ENCODE measurements at places on chromosomes 5 and 9. TPM values are rescaled to one million over a fixed set of nuclear protein-coding genes. Genes with fewer than 3 reads are reported as not detected.

The UBE2R2 gene
- 32.4 TPM for total RNA-seq

The LCN15 gene
- not detected for total RNA-seq

The OR1J4 gene
- not detected for total RNA-seq

The MEIKIN gene
- total RNA-seq, result not detected

The ARAP3 gene
- total RNA-seq, result 3.3 TPM

The IFNB1 gene
- total RNA-seq, result not detected

The SLC34A3 gene
- total RNA-seq, result not detected

The ANKRD31 gene
- 0.28 TPM for total RNA-seq

GRCh38 chr5:163505049-163505367 is 411 bp upstream of the MAT2B start:
- DNase-seq, result no peak

- no peak for DNase-seq
These were observed 4.0 kb downstream of the CMBL start for GRCh38 chr5:10303699-10304170.

DNA sequence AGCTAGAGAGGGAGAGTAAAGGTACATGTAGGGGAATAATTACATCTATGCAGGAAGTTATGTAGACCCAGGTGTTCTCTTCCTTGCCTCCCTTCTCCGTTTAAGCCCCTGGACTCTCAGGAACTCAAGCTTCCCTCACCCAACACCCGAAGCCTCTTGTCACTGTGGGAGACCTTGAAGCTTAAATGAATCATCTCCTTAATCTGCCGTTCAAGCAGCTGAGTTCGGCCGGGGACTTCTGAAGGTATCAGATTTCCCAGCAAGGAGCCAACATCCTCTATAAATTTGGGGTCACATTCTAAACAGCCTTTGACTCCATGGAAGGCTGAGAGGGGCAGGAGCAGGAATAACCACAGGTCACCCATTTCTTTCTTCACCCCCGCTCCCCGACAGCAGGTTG is 412 bp downstream of the IZUMO3 start:
- DNase-seq, result no peak

DNA sequence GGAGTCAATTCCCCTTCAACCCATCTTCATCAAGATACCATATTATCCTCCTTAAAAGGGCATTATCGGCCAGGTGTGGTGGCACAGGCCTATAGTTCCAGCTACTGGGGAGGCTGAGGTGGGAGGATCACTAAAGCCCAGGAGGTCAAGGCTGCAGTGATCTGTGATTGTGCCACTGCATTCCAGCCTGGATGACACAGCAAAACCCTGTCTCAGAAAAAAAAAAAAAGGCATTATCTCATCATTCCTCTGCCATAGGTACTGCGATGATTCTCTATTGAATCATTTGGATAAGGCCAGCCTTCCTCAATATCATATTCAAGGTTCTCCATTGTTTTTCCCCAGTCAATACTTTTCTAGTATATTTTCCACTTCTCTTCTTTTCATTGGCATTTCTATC is 39.2 kb upstream of the RAB3C start:
- DNase-seq, result no peak

DNA sequence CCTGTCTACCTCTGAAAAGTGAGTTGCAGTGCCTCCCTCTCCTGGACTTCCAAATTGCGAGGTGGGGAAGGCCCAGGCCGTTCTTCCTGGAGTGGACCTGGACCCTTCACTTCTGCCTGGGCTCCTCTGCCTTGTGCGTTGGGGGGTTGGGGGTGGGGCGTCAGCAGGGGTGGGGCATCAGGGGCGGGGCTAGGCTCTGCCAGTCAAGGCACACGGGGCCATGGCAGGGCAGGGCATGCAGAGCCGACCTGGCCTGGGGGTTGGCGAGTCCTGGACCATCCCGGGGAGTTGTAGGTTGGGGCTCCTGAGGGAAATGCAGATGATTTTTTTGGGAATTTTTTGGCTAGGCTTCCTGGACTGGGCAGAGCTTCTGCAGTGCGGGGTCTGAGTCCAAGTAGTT is 87.1 kb downstream of the EHMT1 start:
- no peak for DNase-seq

DNA sequence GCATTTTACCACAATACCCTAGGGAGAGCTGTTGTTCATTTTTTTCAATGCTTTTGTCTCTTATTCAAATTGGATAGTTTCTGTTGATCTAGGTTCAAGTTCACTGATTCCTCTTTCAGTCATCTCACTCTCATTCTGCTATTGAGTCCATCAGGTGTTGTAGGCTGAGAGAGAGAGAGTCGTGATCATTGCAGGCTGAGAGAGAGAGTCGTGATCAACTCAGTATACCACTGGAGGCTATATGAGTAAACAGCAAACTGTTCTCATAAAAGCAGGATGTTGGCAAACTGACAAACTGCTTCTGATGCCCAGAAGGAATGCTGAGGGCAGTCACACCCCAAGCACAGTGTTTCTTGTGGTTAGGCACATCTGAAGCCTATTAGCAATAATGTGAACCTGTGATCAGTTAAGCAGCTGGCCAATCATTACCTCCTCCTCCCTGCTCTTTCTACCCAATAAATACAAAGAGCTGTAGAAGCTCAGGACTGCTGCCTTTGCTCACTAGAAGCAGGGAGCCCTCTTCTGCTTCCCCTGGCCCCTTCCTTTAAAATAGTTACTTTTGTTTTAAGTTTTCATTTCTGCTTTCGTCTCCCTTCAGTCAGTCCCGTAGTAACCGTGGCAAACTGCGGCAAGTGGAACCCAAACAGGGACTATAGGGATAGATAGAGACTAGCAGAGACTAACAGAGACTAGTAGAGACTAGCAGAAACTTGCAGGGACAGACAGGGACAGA is 476.1 kb upstream of the ACO1 start:
- DNase-seq, result no peak

DNA sequence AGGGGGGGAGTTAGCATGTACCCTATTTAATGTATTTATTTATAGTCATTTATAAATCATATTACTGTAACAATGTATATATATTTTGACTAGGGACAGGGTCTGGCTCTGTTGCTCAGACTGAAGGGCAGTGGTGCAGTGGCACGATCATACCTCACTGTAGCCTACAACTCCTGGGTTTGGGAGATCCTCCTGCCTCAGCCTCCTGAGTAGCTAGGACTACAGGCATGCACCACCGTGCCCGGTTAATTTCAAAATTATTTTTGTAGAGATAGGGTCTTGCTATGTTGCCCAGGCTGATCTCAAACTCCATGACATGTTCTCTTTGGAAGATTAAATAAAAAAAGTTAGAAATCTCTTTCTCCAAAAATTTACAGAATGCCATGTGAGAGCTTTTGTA is 52.8 kb downstream of the ARHGEF28 start:
- no peak for DNase-seq

DNA sequence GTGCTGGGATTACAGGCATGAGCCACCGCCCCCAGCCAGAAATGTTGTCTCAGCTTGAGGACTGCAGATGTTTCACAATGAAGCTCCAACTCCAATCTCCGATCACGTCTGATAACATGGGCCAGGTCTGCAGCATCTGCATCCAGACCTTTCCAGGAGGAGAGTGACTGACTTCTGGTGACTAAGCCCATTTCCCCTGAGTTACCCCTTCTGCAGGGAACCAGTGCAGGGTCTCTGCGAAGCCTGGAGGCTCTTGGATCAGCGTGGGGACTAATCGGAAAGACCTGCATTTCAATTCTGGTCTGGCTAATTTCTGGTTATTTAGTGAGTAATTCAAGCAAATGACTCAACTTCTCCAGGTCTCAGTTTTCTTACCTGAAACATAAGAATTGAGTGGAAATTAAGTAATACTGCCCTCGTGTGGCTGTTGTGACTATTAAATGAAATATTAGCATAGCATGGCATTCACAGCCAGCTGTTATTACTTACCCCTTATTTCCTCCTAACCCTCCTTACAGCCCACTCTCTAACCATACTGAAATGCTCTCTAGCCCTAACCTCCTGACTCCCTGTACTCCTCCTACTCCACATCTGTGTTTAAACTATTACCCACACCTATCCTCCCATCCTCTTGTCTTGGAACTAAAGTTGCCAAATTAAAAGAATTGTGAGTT is 2.2 kb upstream of the GNPDA1 start:
- no peak for DNase-seq

DNA sequence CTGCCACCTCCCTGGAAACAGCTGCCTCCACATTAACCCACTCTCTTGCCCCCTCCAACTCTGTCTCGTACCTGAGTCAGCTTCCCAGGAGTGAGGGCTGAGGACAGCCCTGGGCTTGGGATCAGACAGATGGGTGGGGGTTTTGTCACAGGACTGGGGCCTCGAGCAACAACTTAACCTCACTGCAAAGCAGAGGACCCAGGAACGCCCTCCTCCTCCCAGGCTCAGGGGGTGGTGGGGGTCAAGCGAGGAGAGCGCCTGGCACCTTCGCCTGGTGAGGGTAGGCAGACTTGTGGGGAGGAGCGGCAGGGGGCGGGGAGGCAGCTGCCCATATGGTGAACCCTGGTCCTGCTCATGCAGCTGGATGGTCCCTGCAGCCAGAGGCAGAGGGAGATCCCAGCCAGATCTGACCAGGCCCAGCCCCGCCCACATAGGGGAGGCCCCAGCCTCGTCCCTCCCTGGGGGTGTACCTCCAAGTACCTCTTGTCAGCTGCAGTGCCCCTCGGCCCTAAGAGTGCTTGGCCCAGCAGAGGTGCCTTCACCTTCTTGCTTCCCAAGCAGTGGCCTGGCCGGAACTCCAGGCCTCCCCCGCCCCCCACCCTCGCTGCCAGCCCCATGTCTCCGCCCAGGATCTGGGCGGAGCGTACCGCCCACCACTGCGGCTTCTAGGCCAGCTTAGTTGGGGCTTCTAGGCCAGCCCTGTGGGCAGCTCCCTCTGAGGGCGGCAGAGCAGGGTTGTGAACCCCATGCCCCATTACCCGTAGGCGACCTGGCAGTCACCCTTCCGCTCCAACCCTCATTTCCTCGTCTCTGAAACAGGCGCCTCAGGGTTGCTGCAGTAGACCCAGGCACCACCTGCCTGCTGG is at the start of gene SARDH:
Gene SARDH (minus strand): TSS at position 579 of the 866 bp plus-strand sequence. CDS start 4,179 bp downstream, outside the sequence.
- peak; percentile 73 for DNase-seq

DNA sequence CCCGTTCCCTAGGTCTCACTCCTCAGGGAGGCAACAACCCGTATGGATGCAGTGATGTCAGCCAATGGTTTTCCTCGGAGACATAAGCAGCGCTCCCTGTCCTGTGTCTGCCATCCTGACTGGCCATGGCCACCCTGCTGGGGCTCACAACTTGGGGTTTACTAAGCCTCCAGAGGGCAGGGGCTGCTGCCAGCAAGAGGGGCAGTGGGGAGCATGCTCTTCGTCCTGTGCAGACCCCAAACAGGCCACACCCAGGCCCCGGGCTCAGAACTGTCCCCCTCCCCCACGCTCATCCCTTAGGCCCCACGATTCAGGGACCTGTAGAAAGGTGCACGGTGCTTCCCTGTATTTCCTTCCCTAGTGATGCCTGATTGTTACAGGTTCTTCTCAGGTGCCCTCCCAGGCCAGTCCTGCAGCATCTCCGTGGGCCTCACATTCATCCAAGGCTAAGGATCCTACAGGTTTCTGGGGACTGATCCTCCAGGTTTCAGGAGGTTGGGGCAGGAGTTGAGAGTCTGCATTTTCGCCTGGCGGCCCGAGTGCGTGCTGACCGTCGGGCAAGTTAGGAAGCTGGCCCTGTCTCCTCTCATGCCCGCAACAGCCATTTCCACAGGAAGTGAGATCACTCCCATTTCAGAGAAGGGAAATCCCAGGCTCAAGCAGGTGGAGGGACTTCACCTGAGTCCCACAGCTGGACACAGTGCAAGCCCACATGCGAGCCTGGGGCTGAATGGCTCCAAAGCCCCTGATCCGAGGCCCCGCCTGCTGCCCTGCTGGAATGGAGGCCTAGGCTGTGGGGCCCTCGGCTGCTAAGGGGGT is 217.6 kb downstream of the ROR2 start:
- DNase-seq, result no peak

GRCh38 chr5:51651889-51652288 is 268.6 kb downstream of the ISL1 start:
- no peak for DNase-seq

- DNase-seq, result no peak
These were observed 50.3 kb downstream of the RFX3 start for GRCh38 chr9:3475300-3476020.

GRCh38 chr5:34767180-34767579 is 71.8 kb upstream of the TTC23L start:
- no peak for DNase-seq

- DNase-seq, result no peak
These were observed 170.4 kb upstream of the KCNN2 start for GRCh38 chr5:114191441-114191840.

DNA sequence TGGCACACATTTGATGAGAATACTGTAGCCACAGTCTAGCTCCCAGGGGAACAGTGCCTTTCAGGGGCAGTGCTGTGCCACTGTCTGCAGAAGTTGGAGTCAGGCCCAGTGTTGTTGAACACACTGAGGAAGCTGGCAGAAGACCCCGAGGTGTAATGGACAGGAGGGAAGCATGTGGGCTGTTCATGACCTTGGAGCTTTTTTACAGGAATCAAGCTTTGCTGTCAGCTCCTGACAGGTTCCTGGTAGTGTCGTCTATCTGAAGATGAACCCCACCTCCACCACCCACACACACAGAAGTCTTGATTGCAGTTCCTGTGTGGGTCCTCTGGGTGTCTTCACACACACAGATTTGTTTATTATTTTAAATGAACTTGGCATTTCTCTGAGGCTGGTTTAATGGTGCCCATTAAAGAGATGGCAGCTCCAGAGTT is 40.3 kb upstream of the TNFAIP8 start:
- DNase-seq, result no peak

GRCh38 chr9:100425758-100426157 is 1.2 kb upstream of the MSANTD3 start:
- DNase-seq, result no peak

- no peak for DNase-seq
These were observed 141.7 kb downstream of the NTRK2 start for GRCh38 chr9:84811072-84811750.

DNA sequence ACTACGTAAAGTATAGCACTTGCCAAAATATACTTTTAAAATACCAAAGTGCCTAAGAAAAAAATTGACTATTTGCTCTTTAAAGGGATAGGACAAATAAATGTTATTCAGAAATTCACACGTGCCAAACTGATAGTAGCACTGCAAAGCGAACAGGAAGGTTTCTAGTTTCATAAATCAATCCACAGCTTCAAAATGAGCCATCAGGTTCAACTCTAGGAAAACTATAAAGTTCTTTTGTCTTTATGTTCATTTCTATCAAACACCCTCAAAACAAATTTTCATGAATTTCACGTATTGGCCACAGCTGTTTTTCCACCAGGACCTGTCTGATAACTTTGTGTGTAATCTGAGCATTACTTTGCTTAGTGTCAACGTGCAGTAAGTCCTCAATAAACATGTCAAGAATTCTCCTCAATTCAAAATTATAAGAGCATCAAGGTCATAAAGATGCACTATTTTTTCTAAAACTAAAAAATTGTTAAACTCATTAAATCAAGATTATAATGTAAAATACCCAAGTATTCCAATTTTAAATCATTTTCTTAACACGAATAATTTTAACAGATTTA is 3.0 kb downstream of the RNF130 start:
- no peak for DNase-seq

DNA sequence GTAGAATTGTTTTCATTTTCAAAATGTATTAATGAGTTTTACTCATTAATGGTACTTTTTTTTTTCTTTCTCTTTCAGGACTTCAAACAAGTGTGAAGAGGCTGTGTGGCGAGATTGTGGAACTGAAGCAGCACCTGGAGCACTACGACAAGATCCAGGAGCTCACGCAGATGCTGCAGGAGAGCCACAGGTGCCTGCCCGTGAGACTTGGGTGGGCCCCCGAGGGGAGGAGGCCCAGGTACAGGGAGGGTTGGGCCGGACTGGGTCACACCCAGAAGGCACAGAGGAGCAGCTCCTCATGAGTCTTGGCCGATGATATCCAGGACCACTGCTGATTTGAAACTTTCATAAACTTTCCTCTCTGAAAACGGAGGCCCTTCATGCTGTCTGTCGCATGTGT is 35.6 kb downstream of the CEP72 start:
- DNase-seq, result peak; percentile 40
